SJCRH30 (cell line): ENCODE measurements at places on chromosomes 6 and 20. TPM values are rescaled to one million over a fixed set of nuclear protein-coding genes. Genes with fewer than 3 reads are reported as not detected.

The ZBP1 gene
- total RNA-seq: 0.02 TPM in 1 of 2 replicates, not detected in the other

The BIRC7 gene
- total RNA-seq: 0.10 TPM in 1 of 2 replicates, not detected in the other

DNA sequence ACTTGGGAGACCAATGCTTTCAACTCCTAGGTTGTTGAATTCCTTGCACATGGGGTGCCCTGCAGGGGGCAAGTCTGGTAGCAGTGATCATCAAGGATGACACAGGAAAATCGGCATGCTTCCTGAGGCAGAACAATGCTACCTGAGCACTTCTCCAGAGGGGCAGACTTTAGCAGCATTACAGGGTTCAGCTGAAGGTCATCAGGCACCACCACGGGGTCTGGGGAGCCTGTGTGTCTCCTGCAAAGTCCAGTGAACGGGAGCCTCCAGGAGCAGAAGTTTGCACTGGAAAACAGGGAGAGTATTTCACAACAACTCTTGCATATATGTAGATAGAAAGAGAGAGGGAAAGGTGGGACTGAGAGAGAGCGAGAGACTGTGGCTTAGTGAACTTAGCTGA lies 10.2 kb downstream of the VSX1 start:
- no peak for DNase-seq
- no peaks in the 10 kb centered on the region for H3K36me3 ChIP-seq
- H3K27me3 ChIP-seq: no peaks in the 10 kb centered on the region
- no peak overlapping the region for H3K4me3 ChIP-seq
- H3K4me1 ChIP-seq: peaks cover 2% of the 10 kb centered on the region
- no peak overlapping the region for H3K27ac ChIP-seq

GRCh38 chr20:21380711-21381110 lies 16.6 kb downstream of the NKX2-4 start:
- peaks cover 5% of the 10 kb centered on the region for H3K4me1 ChIP-seq
- no peak overlapping the region for H3K27ac ChIP-seq
- peaks cover 67% of the 10 kb centered on the region for H3K36me3 ChIP-seq
- H3K4me3 ChIP-seq: no peak overlapping the region
